Right atrium auricular region (tissue), 2 donors: ENCODE measurements at places on chromosomes 6 and 20. TPM values are rescaled to one million over a fixed set of nuclear protein-coding genes. Genes with fewer than 3 reads are reported as not detected.

The VIP gene
- total RNA-seq, result not detected

DNA sequence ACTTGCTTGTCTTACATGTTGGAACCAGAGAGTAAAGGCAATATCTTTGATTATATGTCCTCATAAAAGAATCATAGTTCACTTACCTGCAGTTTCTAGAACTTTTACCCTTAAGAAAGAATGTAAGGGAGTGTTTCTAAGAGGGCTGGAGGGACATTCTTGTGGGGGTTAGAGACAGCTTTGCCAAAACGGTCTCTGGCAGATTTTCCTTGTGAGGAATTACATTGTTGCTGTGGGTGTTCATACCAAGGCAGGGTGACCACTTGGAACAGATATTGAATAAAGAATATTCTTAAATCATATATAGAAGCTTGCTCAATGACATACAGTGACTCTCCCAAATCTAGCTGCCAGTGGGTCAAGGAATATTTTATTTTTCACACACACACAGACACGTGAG lies 517.6 kb upstream of the SOX4 start:
- DNase-seq, result no peak

DNA sequence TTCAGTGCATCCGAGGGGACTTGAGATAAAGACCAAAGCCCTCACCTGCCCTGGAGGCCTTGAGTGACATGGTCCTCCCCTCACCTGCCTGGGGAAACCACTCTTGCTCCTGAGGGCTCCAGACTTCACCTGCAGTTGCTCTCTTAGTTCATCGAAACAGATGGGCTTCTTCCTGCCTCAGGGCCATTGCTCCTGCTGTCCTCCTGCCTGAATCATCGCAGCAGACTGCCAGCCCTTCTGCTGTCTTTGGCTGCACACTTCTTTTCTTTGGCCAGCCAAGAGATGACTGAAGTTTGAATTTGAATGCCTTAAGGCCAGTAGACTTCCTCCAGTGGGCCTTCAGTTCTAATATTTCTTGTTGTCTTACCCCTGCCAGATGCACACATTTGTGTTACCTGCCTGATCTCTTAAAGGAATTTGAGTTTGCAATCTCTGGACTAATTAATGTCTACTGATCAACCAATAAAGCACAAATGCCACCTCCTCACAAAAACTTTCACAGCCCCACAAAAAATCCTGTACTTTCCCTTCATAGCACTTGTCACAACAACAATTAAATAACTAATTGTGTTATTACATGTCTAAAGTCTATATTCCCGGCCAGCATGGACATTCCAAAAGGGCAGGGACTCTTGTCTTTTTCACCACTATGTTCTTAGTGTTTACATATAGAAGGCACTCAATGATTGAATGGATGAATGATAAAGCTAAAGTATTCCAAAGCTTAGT lies 56.7 kb upstream of the SGK1 start:
- DNase-seq, result no peak

DNA sequence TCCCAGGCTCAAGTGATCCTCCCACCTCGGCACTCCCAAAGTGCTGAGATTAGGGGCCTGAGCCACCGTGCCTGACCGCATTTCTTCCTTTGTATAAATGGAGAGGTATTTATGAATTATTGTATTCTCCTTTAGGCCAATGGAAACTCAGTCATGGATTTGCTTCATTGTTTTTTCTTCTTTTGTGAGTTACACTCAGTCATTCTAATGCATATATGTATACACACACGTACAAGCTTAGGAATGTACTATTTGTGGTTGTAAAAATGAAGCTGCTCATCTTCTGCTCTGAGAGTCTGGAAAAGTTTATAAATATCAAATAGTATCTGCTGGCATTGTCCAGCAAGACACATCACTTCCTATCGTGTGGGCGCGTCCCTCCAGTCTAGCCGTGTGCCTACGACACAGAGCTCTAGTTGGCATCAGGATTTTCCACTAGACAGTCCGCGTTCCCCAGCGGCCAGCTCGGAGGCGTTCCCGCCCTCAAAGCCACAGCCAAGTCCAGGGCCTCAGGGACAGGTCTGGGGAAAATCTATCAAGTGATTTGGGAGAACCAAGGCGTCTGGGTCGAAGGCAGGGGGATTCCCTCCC lies 215.2 kb downstream of the NFATC2 start:
- no peak for DNase-seq

The SLC13A3 gene
- total RNA-seq, result 1.5 TPM

GRCh38 chr20:43558412-43559146 lies at the start of gene SGK2:
SGK2 (plus strand) TSS chr20:43559027; CDS start chr20:43566496, 7,469 bp downstream.
- no peak for DNase-seq

GRCh38 chr6:158680015-158680414 lies 30.2 kb downstream of the SYTL3 start:
- DNase-seq, result no peak

- DNase-seq, result no peak
Observed at GRCh38 chr6:52489881-52490280, 69.7 kb downstream of the EFHC1 start.

DNA sequence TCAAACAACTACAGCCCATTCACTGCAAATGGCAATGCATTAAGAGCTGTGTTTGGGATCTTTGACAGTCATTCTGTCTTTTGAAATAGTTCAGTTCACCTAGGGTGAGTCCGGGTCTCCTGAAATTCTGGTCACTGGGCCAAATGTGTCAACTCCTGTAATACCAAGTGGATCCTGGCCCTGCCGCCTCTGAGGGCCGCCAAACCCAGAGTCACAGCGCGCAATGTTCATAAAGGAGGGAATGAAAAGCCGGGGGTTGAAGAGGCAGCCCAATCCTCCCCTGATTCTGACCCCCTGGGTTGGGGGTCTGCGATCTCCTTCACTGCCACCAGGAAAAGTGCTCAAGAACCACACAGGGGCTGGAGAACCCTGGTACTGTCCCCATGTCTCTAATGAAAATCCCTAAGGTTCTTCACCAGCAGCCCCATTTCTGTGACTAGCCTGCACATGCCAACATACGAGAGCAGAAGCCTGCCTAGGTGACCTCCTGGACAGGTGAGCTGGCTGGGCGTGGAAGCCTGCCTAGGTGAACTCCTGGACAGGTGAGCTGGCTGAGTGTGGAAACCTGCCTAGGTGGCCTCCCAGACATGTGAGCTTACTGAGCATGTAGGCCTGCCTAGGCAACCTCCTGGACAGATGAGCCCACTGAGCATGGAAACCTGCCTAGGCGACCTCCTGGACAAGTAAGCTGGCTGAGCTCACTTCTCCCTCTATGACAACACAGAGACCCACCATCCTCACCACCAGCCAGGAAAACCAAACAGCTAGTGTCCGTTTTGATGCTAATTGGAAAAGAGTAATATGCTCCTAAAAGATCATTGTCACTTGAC lies 16.1 kb upstream of the APMAP start:
- DNase-seq, result no peak

- no peak for DNase-seq
Observed at GRCh38 chr20:57445774-57446173, 54.6 kb downstream of the RBM38 start.

The SIRPB1 gene
- total RNA-seq, result 5.7 TPM

- no peak for DNase-seq
Observed at GRCh38 chr6:29941471-29941870, 861 bp upstream of the HLA-A start.

The NSFL1C gene
- total RNA-seq, result 28.5 TPM

DNA sequence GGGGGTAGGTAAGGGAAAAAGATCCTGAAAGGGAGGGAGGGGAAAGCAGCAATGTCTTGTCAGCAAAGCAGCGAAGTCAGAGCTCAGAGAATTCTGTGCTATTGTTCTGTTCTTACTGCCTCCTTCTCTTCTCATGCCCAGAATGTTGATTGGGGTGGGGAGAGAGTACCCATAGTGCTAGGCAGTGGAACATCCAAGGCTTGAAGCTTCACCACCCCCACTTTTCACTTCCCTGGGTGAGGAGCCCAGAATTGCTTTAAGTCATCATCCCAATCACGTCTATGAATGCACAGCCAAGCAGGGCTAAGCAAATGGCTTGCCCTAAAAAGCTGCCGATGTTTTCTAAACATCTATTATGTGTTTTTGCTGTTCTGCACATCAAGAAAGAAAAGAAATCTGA lies 16.5 kb downstream of the REPS1 start:
- DNase-seq, result no peak

DNA sequence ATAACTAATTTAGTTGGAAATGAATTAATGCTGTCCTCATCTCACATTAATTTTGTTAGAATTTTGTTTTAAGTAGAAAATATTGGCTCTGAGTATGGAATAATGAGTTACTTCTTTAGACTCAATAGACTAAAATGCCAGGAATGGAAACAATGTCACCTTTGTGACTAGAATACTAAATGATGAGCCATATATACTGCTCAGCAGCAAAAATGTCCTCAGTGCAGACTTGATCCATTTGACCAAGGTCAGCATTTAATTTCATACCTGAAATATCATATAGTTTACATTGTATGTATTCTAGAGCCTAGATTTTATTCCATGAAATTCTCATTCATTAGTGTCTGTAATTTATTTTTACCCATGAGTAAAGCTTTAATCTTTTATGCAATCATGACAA lies 217.7 kb downstream of the ADGRB3 start:
- DNase-seq, result no peak

The UBE2C gene
- total RNA-seq, result 4.9 TPM

DNA sequence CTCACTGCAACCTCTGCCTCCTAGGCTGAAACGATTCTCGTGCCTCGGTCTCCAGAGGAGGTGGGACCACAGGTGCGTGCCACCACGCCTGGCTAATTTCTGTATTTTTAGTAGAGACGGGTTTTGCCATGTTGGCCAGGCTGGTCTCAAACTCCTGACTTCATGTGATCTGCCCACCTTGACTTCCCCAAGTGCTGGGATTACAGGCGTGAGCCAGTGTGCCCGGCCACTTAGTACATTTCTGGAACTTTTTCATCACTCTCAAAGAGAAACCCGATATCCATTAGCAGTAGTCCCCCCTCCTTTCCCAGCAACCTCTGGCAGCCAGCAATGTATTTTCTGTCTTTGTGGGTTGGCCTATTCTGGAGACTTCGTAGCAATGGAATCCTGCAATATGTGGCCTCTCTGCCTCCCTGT lies 109.8 kb downstream of the JARID2 start:
- DNase-seq, result no peak

The AVP gene
- not detected for total RNA-seq

- no peak for DNase-seq
Observed at GRCh38 chr6:106735136-106735633, 105.8 kb downstream of the QRSL1 start.

The TAP1 gene
- 26.5 TPM for total RNA-seq

DNA sequence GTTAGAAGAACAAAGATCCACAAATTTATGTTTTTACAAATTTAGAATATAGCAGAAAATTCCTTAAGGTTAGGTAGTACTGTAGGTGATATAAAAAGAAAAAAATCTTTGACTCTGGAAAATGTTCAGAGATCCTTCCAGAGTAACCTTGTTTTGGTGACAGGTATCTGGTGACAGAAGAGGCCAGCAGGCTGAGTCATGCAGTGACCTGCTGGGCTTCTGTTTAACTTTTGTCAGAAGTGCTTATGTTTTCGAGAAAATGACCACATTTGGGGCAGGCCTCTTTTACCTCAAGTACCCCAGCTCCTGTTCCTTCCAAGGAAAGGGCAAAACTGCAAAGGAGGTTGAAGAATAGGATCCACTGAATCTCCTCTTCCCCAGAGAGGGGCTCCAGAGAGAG lies 10.5 kb upstream of the CLDN20 start:
- no peak for DNase-seq

- DNase-seq, result no peak
Observed at GRCh38 chr6:153032255-153032882, 29.9 kb upstream of the MTRF1L start.

The RNGTT gene
- total RNA-seq, result 7.5 TPM

The SLC26A8 gene
- not detected for total RNA-seq

GRCh38 chr6:56838965-56839364 lies 115.9 kb upstream of the BEND6 start:
- no peak for DNase-seq

DNA sequence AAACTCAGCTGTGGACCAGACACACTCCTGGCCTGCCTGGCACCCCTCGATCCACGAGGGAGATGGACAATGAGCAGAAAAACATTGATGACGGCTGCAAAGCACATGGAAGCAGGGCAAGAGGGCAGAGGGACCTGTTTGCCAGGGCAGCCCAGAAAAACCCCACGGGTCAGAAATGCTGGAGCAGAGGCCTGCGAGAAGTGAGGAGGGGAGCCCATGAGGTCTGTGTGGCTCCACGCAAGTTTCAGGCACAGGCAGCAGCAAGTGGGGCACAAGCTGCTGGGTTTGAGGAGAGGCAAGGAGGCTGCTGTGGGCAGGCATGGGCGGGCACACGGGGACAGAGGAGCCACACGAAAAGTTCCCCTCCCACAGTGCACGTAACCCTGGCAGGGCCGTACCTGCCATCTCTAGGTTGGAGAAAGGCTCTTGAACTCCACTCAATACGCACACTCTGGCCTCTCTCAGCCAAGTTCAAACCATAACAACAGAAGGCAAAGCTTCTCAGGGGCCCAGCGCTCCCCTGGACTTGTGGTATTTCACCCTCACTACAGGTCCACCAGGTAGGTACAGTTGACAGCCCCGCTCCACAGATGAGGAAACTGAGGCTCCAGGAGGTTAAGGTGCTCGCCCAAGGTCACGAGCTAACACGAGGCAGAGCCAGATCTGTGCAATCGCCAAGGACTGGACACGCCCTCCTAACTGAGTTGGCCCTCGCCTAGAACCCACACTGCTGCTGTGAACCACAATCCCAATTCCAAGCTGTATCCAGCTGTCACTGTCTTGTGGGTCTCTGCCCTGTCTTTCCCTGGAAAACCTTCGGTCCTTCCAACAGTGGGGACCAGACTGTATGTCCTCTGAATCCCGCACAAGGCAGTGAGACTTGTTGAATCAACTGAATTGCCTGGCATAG lies 108.2 kb downstream of the NOL4L start:
- DNase-seq, result no peak

DNA sequence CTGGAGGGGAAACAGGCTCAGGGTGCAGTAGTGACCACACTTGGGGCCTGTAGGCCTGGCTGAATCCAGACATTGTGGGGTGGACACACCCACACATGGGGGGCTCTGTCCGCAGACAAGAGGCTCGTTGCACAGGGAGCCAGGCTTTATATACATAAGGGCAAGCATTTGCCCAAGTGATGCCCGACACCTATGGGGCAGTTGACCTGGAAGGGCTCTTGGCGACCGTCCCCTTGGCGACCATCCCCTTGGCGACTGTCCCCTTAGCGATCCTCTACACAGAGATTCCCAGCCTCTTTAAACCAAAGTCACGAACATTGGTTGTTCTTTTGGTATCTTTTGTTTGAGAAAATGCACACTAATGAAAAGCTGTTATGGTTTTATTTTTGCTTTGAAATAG lies 2.7 kb downstream of the TOX2 start:
- no peak for DNase-seq

- no peak for DNase-seq
Observed at GRCh38 chr20:11483697-11484096, 434.0 kb upstream of the BTBD3 start.

The RAB44 gene
- 0.12 TPM for total RNA-seq

GRCh38 chr6:52363228-52363867 lies 1.4 kb downstream of the PAQR8 start:
- DNase-seq, result no peak

GRCh38 chr20:47531458-47531857 lies 29.8 kb downstream of the NCOA3 start:
- no peak for DNase-seq

The MUC22 gene
- not detected for total RNA-seq

- no peak for DNase-seq
Observed at GRCh38 chr20:3235666-3236324, 3.2 kb downstream of the SLC4A11 start.

GRCh38 chr6:132936646-132937045 lies 122.3 kb downstream of the RPS12 start:
- no peak for DNase-seq

- DNase-seq, result no peak
Observed at GRCh38 chr6:70424291-70424690, 11.0 kb downstream of the FAM135A start.

GRCh38 chr20:47126709-47127108 lies 229.8 kb downstream of the ZMYND8 start:
- DNase-seq, result no peak
